ENCODE measurements at places on chromosomes 2 and 18. TPM values are rescaled to one million over a fixed set of nuclear protein-coding genes. Genes with fewer than 3 reads are reported as not detected.

- H3K27me3 ChIP-seq = no peaks in the 10 kb centered on the region
- DNase-seq = no peak
- no peak overlapping the region for H3K27ac ChIP-seq
These were observed 204.8 kb downstream of the SETBP1 start for GRCh38 chr18:44885507-44885906.

The ALPG gene
- 1.2 TPM for total RNA-seq

- peak overlapping the region; percentile 22 for H3K27ac ChIP-seq
- no peak for DNase-seq
- H3K4me3 ChIP-seq = no peak overlapping the region
- no peaks in the 10 kb centered on the region for H3K27me3 ChIP-seq
- no peaks in the 10 kb centered on the region for H3K36me3 ChIP-seq
These were observed 47.7 kb downstream of the PRKCE start for GRCh38 chr2:45699032-45699658.

GRCh38 chr2:218859556-218859987 is at the start of gene WNT6:
WNT6 (plus strand) TSS chr2:218859805; CDS start chr2:218860038, 233 bp downstream.
- peaks cover 13% of the 10 kb centered on the region for H3K27me3 ChIP-seq
- H3K4me3 ChIP-seq = peak within 1 kb of the TSS; percentile 61
- peak; percentile 37 for DNase-seq
- H3K4me1 ChIP-seq = peaks cover 15% of the 10 kb centered on the region
- no peaks in the 10 kb centered on the region for H3K36me3 ChIP-seq
- H3K27ac ChIP-seq = no peak within 1 kb of the TSS

GRCh38 chr2:43109261-43109743 is 117.1 kb downstream of the ZFP36L2 start:
- no peaks in the 10 kb centered on the region for H3K27me3 ChIP-seq
- peaks cover 32% of the 10 kb centered on the region for H3K4me1 ChIP-seq
- DNase-seq = no peak
- H3K4me3 ChIP-seq = no peak overlapping the region

Measured in PC-9 (cell line).